ENCODE measurements at places on chromosomes 1 and 21.

- no peak for DNase-seq
These were observed 8.3 kb downstream of the IL24 start for GRCh38 chr1:206905295-206906164.

GRCh38 chr1:212138457-212138856 lies 102.9 kb downstream of the DTL start:
- no peak for DNase-seq

DNA sequence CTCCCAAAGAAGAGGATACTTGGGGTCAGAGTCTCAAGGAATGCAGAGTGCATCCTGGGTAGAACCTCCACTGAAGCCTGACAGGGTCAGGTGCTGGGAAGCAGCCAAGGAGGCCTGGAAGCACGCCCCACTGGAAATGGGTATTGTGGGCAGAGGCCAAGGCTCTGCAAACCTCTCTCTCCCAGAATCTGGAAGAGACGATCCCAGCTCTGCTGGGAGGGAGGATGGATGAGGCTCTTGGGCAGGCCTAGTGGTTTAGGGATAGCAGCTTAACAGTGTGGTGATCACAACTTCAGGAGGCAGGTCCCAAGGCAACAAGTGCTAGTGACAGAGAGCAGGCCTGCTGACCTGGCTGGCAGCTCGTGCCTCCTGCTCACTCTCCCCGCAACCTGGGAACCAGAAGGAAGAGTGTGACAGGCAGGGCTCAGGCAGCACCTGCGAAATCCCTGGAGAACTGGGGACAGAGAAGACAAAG lies 641.0 kb downstream of the PLPP3 start:
- DNase-seq, result no peak

DNA sequence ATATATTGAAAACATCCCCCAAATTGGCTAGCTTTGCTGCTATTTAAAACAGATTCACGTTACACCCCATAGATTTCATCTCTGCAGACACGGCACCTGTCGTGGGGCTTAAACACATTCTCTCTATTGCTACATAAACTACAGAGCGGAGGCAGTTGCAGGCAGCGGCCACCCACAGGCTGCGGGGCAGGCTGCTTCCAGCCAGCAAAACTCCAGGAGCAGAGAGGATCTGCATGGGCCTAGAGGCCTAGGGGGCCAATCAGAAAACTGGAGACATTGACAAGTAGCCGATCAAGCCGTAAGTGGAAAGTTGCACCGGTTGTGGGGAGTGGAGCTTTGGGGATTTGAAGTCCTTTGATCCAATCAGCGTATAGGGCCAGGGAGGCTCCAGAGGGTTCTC lies 129.0 kb upstream of the KLHDC7A start:
- DNase-seq, result no peak

DNA sequence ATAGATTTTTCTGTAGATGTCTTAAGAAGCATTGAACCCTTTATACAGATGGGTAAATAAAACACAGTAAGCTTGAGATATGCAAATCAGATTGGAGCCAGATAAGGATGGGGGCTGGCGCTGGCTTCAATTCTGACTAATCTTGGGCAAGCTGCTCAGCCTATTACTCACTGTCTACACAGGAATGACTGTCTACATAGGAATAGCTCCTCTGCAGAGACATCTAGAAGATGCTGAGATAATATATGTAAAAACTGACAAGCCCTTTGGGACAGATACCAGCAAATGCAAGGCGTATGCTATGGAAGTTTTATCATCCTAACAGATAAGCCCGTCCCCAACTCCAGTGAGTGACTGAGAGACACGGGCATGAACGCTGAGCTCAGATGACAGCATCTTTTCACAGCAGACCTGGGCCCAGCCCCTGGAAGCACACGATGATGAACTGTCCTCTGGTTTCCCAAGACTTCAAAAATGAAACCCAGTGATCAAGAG lies 1.7 kb downstream of the CLDN14 start:
- peak; percentile 26 for DNase-seq

GRCh38 chr1:103790172-103790571 lies 40.5 kb downstream of the AMY1C start:
- DNase-seq, result no peak

- DNase-seq, result no peak
These were observed 75.6 kb downstream of the PLA2G4A start for GRCh38 chr1:186904361-186904760.

DNA sequence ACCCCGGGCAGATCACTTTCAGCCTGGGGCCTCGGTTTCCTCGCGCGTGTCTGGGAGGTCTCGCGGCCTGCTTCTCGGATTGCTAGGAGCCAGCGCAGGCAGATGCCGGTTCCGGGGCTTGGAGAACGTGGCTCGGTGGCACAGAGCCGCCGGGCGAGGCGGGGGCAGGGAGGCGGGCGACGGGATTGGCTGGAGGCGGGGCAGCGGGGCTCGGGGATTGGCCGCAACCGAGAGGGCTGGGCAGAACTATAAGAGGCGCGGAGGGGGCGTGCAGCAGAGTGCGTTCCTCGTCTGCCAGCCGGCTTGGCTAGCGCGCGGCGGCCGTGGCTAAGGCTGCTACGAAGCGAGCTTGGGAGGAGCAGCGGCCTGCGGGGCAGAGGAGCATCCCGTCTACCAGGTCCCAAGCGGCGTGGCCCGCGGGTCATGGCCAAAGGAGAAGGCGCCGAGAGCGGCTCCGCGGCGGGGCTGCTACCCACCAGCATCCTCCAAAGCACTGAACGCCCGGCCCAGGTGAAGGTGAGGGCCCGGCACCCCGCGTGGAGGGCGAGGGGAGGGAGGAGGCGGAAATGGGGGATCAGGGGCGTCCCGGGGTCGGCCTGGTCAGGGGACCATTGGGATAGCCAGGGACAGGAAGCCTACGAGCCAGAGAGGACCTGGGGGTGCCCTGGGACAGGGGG lies at the start of gene MFSD2A:
Gene MFSD2A, plus strand, starts transcription at position 276 of the 677 bp plus-strand sequence. Its CDS starts 148 bp downstream, at position 424.
- DNase-seq, result peak; percentile 94

- DNase-seq, result no peak
These were observed 28.2 kb upstream of the PRDX6 start for GRCh38 chr1:173448945-173449344.

GRCh38 chr1:9891207-9891606 lies 18.9 kb downstream of the CTNNBIP1 start:
- no peak for DNase-seq

GRCh38 chr1:230778916-230779590 lies 31.9 kb downstream of the CAPN9 start:
- no peak for DNase-seq

DNA sequence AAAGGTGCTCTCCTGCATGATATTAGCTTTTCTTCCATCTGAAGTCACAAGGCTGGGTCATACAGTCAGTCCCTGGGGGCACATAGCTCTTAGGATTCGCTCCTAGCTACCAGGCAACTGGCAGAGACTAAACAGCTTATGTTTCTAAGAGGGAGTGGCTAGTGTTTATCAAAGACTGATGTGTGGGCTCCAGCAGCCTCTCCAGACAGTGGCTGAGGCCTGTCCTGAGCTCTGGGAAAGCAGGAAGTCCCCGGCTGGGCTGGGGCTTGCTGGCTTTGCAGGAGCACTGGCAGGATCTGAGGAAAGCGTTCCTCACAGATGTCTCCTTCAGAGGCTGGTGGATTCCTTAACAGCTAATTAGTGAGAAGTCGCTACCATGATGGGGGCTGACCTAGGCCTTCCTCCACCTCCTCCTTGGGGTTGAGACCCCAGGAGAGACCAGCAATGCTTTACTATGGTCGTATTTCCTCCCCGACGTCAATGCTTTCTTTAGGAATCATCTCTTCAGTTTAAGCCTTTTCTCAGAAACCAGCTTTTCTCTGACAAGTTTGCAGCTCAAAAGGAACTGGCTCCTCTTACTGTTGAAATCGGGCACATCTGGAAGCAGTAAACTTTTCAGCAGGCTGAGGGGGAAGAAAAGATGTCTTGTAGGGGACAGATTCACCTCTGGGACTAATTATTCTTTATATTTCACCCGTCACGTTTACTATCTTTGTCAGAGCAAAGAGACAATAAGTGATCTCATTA lies 33.5 kb upstream of the HHAT start:
- DNase-seq, result peak; percentile 14

DNA sequence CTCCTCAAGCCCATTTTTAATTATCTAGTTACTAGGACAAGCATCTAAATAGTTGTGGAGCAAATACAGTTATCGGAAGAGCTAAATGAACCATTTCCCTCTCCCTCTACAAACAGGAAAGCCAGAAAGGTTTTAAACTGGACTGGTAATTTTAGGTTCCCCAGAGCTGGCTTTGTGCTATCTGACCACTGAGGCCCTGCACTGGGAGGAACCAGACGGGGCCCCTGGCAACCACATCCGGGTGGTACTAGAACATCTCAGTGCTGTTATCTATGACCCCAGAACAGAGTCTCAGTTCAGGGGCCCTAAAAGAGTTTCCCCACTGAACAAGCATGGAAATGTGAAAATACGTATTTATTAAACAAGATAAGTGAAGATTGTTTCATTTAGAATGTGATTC lies 7.7 kb upstream of the RSPH1 start:
- no peak for DNase-seq

- DNase-seq, result no peak
These were observed 1296.5 kb downstream of the MRPL39 start for GRCh38 chr21:24310788-24311187.

DNA sequence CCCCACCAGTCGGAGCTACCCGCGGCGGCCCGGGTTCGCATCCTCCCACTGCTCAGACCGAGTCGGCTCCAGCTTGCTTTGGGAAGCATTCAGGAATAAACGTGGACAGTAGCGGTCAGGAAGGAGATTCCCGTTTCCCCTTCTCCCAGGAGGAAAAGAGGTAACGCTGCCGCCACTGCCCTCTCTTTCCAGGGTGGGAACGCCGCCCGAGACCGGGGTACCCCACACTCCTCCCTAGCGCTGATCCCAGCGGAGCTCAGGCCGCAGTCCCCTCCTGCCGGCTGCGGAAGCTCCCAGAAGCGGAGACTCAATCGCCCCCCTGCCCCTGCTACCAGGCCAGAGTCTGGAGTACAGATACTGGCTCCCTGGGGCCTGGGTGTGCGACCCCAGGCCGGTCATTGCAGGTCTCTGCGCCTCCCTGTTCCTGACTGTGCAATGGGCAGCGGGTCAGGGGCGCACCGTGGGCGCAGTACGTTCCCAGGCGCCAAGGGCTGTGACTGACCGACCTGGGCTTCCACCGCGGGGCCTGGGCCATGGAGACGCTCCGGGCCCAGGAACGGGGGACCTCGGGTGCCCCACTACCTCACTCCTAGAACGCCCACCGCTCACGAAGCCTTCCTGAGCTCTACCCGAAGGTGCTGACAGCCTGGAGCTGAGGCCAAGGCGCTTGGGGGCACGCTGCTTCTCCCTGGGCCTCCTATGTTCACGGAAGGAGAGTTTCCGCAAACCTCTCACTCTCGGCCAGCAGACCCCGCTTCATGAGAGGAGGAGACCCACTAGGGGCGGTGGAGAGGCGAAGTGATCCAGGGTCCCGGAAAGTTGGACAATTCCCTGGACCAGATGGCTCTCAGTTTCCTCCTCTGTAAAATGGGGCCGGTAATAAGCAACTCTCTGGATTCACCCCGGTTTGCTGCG lies 7.8 kb downstream of the DMRTA2 start:
- no peak for DNase-seq

- no peak for DNase-seq
These were observed 33.9 kb upstream of the CSF1 start for GRCh38 chr1:109876617-109877316.

- DNase-seq, result no peak
These were observed 251.4 kb upstream of the B3GALT2 start for GRCh38 chr1:193437785-193438184.

DNA sequence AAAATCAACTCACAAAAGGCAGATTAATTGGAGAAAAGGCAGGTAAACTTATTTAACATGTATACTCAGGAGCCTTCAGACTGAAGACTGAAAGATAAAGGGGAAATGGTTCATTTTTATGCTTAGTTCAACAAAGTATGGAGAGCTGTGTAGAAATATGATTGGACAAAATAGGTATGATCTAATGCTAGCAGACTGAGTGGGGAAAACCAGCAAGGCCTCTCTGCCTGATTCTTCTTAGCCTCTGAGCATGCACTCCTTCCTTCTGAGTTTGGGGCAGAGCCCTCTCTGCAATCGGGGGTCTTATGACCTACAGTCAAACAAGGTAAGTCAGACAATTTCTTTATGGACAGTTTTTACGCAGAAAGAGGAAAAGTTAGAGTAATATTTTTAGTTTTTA lies 38.8 kb upstream of the SUCO start:
- no peak for DNase-seq

- DNase-seq, result no peak
These were observed 528.5 kb downstream of the MATN1 start for GRCh38 chr1:30194741-30195423.

DNA sequence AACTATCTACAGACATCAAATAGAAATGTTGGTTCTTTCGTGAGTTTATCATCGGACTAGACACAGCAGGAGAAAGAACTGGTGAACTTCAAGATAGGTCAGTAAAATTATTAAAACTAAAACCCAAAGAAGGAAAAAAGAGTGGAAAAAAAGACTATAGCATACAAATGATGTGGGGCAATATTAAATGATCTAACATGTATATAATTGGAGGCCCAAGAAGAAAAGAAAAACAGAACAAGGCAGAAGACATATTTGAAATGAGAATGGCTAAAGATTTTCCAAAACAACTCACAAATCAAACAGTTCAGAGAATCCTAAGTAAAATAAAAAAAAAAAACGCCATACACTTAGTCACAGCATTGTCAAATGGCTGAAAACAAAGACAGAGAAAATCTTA lies 101.8 kb downstream of the PCNX2 start:
- no peak for DNase-seq

DNA sequence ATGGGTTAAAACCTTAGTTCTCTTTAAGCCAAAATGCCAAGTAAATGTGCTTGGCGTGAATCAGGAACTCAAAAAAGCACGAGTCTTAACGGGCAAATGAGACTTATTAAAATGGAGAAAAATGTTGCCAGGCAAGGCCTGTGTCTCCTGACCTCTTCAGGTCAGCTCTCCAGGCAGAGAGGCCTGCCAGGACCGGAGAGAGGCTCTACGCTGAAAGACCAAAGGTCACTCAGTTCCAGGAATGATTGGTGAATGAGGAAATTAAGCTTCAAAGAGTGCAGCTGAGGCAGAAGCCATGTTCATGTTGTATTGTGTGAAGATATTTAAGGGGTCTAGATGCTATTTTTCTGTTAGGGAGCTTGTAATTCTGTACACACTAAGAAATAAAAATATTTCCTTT lies 66.6 kb downstream of the SPAG17 start:
- peak; percentile 68 for DNase-seq

DNA sequence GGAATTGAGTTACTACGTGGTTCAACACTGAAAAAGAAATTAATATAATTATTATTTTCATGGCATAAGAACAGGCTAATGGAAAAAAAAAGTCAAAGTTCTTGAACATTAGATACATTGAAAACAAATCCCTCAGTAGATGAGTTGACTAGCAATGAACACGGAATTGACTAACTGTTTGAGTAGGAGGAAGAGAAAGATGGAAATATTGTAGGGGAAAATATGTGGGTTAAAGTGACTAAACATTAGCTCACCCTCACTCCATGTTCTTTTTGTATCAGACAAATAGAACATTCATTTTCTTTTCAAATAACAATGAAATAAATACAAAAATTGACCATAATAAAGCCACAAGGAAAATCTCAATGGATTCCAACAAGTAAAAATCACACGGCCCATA lies 84.3 kb downstream of the KCNK2 start:
- DNase-seq, result no peak

- no peak for DNase-seq
These were observed 27.3 kb upstream of the LMX1A start for GRCh38 chr1:165383599-165384405.

GRCh38 chr1:183575606-183576005 lies 14.7 kb downstream of the NCF2 start:
- DNase-seq, result no peak

GRCh38 chr1:1510912-1511532 lies 940 bp upstream of the ATAD3A start:
- no peak for DNase-seq
